ENCODE measurements at places on chromosomes 16 and 17.

- no peak for DNase-seq
Observed at GRCh38 chr16:83972256-83973008, 4.4 kb downstream of the NECAB2 start.

GRCh38 chr16:89821438-89822187 lies 5.2 kb upstream of the FANCA start:
- DNase-seq, result no peak

DNA sequence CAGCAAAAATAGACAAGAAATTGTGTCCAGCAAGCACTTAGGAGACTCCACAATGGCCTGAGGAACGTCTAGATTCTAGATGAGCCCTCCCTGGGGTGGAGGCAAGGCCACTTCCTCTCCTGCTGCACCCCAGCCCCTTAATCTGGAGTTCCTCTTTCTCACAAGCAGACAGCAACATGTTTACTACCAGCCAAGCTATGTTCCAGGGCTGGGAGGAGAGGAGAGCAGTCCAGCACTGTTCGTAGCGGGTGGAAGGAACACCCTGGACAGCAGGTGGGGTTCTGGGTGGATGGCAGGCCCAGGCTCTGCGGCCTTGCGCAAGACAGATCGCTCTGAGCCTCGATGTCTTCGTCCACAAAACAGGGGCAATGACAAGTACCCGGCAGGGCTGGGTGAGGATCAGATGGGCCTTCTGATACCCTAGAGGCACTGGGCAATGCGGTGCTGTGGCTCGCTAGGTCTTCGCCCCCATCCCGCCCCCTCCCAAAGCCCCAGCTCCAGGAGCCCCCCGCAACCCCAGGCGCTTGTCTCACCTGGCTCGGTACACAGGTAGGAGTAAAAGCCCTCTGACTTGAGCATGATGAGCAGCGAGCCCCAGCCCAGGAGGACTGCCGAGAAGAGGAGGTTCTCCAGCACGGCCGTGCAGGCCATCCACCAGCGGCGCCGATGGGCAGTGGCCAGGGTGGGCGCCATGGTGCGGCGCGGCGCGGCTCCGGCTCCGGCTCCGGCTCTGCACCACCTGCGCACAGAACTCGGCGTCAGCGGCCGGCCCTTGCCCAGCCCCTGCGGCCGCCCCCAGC lies 1.3 kb downstream of the SLC43A2 start:
- DNase-seq, result no peak

DNA sequence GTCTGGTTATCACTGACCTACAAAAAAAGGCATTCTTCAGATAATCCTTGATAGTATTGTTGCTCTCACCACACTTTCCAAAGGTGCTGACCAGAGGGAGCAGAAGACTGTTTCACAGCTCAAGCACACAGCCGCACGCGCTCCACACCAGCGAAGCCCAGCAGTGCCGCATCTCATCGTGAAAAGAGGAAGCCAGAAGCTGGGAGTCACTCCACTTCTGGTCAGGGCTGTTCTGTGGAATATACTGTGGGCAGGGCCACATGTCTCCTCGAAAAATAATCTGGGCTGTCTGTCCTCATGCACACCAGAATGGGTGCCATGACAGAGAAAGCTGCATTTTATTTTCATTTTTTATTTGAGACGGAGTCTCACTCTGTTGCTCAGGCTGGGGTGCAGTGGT lies 7.3 kb upstream of the PRSS36 start:
- no peak for DNase-seq

GRCh38 chr16:11202260-11203091 lies 53.5 kb downstream of the SOCS1 start:
- no peak for DNase-seq

- DNase-seq, result no peak
Observed at GRCh38 chr16:88491560-88492310, 38.7 kb downstream of the ZFPM1 start.

DNA sequence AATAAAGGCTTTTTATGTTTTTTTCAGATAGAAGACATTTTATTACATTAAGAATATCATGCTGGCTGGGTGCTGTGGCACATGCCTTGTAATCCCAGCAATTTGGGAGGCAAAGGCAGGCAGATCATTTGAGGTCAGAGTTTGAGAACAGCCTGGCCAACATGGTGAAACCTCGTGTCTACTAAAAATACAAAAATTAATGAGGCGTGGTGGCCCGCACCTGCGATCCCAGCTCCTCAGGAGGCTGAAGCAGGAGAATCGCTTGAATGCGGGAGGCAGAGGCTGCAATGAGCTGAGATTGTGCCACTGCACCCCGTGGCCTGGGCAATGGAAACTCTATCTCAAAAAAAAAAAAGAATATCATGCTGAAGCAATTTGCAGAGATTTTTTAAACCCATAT lies 29.1 kb upstream of the HAPSTR1 start:
- no peak for DNase-seq

- DNase-seq, result no peak
Observed at GRCh38 chr17:51128076-51128475, 7.4 kb upstream of the SPAG9 start.

GRCh38 chr16:54194334-54194743 lies 92.2 kb downstream of the IRX3 start:
- no peak for DNase-seq

DNA sequence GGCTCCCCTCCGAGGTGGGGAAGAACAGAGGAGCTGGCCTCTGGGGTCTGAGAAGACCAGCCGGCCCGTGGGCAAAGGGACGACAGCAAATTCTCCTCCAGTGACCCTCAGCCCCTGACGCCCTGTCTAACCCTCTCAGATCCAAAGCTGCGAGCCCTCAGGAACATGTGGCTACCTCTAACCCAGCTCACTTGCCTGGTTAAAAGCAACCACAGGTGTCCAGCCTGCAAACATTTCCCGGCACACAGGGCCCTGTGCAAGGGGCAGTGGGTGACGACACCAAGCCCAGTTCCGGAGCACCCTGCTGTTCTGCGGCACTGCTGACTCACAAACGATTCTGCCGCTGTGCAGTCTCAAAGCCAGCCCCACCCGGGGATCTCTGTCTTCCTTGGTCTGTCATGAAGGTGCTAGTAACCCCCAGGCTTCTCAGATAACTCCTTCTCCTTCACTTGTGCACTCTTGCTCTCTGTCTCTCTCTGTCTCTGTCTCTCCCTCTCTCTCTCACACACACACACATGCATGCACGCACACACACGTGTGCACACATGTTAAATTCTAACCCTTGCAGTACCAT lies 23.0 kb downstream of the WNT3 start:
- no peak for DNase-seq

- DNase-seq, result no peak
Observed at GRCh38 chr17:65099475-65099874, 37.7 kb upstream of the RGS9 start.

GRCh38 chr17:4605826-4606225 lies 21.5 kb downstream of the SMTNL2 start:
- no peak for DNase-seq

- DNase-seq, result no peak
Observed at GRCh38 chr17:45138911-45139532, 3.5 kb downstream of the ACBD4 start.

GRCh38 chr16:73383195-73383987 lies 335.5 kb upstream of the ZFHX3 start:
- no peak for DNase-seq
